Natural killer cell (primary cell): ENCODE measurements at places on chromosomes 3 and 15. TPM values are rescaled to one million over a fixed set of nuclear protein-coding genes. Genes with fewer than 3 reads are reported as not detected.
A peak's percentile ranks its signal among the peaks of the same experiment; 100 is the strongest.

HGD gene
- 2.5 TPM for total RNA-seq

PPP4R2 gene
- 50.4 TPM for total RNA-seq

CX3CR1 gene
- total RNA-seq, result 459 TPM

MUC4 gene
- total RNA-seq, result 1.7 TPM

CIB1 gene
- 209 TPM for total RNA-seq

CPN2 gene
- total RNA-seq, result not detected

DNA sequence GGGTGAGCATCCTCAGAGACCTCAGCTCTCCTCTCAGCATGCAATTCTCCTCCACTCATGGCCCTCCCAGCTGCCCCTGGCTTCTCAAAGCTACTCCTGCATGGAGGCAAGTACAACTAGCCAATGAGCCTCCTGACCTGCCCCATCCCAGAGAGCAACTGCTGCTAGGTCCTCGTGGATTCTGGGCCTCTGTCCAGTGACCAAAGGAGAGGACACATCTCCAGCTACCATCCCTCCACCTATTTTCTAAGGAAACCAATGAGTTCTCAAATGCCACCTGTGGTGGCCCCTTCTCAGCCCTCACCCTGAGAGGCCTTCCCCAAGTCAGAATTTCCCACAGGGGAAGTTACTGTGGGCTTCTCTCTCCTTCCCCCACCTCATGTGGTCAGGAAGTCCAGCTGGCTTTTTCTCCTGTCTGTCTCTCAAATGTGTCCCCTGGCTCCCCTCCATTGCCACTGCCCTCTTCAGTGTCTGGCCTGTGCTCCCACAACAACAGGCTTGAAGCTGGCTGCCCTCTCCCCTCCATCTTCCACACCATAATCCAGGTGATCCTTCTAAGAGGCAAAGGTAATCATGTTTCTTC, 43.0 kb downstream of the LIPC start:
- H3K4me3 ChIP-seq, result no peak overlapping the region
- DNase-seq, result no peak
- H3K36me3 ChIP-seq, result no peaks in the 10 kb centered on the region

DNA sequence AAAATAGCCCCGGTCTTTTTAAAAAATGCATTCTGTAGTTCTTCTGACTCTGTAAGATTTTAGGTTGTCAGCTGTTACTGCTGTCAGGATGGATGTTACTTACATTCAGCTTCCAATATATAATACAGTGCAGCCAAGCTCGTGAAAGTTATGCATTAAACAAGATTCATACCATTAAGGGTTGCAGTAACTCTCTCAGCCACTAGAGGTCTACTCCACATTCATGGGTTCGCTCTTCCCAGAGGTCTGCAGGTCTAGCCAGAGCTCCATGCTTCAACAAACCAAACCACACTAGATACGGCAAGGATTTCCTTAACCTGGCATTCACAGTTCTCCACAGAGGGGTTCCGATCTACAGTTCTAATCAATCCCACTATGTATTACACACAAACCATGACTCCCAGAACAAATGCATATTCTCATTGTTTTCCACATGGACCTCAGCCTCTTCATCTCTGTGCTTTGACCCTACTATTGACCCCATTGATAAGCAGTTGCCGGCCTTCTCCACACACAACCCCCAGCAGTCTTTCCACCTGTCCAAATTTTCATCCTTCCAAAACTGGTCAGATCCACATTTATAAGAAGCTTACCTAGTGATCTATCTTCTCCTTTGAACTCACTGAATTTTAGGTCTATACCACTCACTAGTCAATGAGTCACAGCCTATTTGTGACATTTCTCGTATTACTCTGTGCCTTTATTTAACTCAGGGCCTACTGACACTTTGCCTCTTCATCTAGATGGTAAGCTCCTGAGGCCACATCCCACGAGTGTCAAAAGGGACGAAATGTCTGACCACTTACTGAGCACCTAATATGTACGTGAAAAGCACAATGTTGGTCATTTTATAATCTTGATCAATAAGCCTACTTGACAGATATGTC, 33.7 kb downstream of the RORA start:
- H3K4me1 ChIP-seq, result no peaks in the 10 kb centered on the region
- no peaks in the 10 kb centered on the region for H3K27me3 ChIP-seq
- H3K36me3 ChIP-seq, result no peaks in the 10 kb centered on the region
- no peak overlapping the region for H3K4me3 ChIP-seq
- no peak overlapping the region for H3K27ac ChIP-seq

GRCh38 chr3:21673393-21673792, 77.6 kb downstream of the ZNF385D start:
- no peak overlapping the region for H3K27ac ChIP-seq
- no peaks in the 10 kb centered on the region for H3K4me1 ChIP-seq
- H3K4me3 ChIP-seq, result no peak overlapping the region
- DNase-seq, result no peak

DNA sequence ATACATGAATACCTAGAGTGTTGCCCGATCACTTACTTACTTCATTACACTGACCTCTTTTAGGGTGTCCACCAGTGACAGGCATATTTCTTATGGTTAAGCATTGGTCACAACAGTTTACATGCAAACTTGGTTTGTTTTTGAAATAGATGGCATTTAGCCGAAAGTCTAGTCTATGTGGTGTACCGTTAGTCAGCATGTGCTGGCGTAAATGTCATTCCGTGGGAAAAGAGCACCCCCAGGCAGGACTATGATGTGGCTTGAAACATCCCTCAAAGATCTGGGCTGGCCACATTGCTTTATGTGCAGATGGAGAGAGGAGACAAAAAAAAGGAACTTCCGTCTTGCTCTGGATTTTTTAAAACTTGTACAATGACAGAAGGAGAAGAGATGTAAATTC, 357.0 kb upstream of the ICE2 start:
- H3K4me3 ChIP-seq, result no peak overlapping the region
- DNase-seq, result no peak
- H3K36me3 ChIP-seq, result no peaks in the 10 kb centered on the region
- H3K27me3 ChIP-seq, result no peaks in the 10 kb centered on the region
- H3K27ac ChIP-seq, result no peak overlapping the region
- H3K4me1 ChIP-seq, result peaks cover 23% of the 10 kb centered on the region

GRCh38 chr3:178385280-178385952, 150.8 kb upstream of the KCNMB2 start:
- no peaks in the 10 kb centered on the region for H3K27me3 ChIP-seq
- no peak for DNase-seq
- no peak overlapping the region for H3K4me3 ChIP-seq
- H3K27ac ChIP-seq, result no peak overlapping the region

GRCh38 chr15:38652998-38653397, 88.4 kb upstream of the RASGRP1 start:
- H3K27me3 ChIP-seq, result no peaks in the 10 kb centered on the region
- H3K36me3 ChIP-seq, result no peaks in the 10 kb centered on the region
- peak; percentile 95 for DNase-seq

- H3K4me3 ChIP-seq, result no peak overlapping the region
- H3K36me3 ChIP-seq, result no peaks in the 10 kb centered on the region
- H3K27me3 ChIP-seq, result no peaks in the 10 kb centered on the region
- no peaks in the 10 kb centered on the region for H3K4me1 ChIP-seq
- DNase-seq, result no peak
Measured at GRCh38 chr3:170705131-170705530, 119.3 kb upstream of the SLC7A14 start.

DNA sequence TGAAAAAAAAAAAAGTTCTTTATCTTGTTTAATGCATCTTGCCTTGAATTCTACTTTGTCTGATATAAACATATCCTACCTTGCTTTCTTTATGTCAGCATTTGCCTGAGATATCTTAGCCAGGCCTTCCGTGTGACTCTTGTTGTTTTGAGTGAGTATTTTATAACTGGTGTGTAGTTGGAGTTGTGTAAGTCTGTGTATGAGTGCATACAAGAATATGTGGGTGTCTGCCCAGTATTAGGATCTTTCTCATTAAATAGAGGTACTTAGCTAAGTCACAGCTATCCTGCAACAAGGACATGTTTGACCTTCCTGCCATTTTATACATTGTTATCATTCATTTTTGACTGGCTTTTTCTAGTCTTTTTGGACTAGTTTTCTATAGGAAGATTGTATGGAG, 22.5 kb upstream of the TSPAN3 start:
- no peaks in the 10 kb centered on the region for H3K36me3 ChIP-seq
- H3K27me3 ChIP-seq, result no peaks in the 10 kb centered on the region
- no peak overlapping the region for H3K4me3 ChIP-seq

GRCh38 chr15:98131924-98132323, 171.4 kb downstream of the ARRDC4 start:
- no peak for DNase-seq
- peaks cover 16% of the 10 kb centered on the region for H3K4me1 ChIP-seq
- H3K36me3 ChIP-seq, result no peaks in the 10 kb centered on the region

GRCh38 chr3:119885746-119886530, 104.0 kb downstream of the NR1I2 start:
- no peak for DNase-seq
- no peak overlapping the region for H3K4me3 ChIP-seq
- no peaks in the 10 kb centered on the region for H3K4me1 ChIP-seq
- H3K27me3 ChIP-seq, result no peaks in the 10 kb centered on the region

DNA sequence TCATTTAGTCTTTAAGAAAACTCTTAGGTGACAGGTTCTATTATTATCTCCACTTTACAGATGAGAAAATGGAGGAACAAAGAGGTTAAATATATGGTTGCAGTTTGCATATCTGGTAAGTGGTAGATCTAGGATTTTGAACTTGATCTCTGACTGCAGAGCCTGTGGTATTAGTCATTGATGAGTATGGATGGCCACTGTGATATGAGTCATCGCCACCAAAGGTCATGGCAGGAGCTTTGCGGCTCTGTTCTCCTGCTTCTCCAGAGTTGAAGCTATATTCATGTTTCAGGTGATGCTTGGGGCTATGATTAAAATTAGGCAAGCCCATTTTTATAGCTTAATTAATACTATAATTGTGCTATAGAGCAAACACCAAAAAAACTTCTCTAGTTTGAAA, 306.2 kb upstream of the DPPA4 start:
- no peaks in the 10 kb centered on the region for H3K27me3 ChIP-seq
- H3K27ac ChIP-seq, result no peak overlapping the region
- DNase-seq, result no peak
- H3K4me3 ChIP-seq, result no peak overlapping the region
- H3K4me1 ChIP-seq, result no peaks in the 10 kb centered on the region

- H3K27me3 ChIP-seq, result no peaks in the 10 kb centered on the region
- no peak overlapping the region for H3K4me3 ChIP-seq
- peaks cover 11% of the 10 kb centered on the region for H3K4me1 ChIP-seq
- peak; percentile 9 for DNase-seq
- no peak overlapping the region for H3K27ac ChIP-seq
- no peaks in the 10 kb centered on the region for H3K36me3 ChIP-seq
Measured at GRCh38 chr3:129794311-129795185, 99.0 kb downstream of the TMCC1 start.

- no peaks in the 10 kb centered on the region for H3K36me3 ChIP-seq
- H3K4me3 ChIP-seq, result no peak overlapping the region
- no peak overlapping the region for H3K27ac ChIP-seq
Measured at GRCh38 chr3:141735770-141736465, 2.2 kb upstream of the RNF7 start.
